ENCODE measurements at places on chromosomes 4 and X. TPM values are rescaled to one million over a fixed set of nuclear protein-coding genes. Genes with fewer than 3 reads are reported as not detected.

DNA sequence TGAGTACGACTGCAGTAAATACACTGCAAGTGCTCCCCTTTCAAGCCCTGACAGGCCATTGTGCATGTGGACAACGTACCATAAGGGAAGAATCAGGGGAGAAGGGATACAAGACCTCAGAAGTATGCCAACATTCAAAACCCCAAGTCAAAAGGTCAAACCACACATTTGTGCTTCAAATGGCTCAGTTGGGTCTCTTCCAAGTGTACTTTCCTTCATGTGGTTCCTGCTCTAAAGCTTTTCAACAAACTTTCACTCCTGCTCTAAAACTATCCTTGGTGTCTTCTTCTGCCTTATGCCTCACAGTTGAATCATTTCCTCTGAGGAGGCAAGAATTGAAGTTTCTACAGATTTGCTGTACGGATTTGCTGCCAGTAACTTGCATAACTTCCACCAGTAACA, 305.7 kb upstream of the SLIT2 start:
- DNase-seq, result peak; percentile 98

GRCh38 chr4:54587107-54587891, 70.5 kb upstream of the KIT start:
- no peak for DNase-seq

DNA sequence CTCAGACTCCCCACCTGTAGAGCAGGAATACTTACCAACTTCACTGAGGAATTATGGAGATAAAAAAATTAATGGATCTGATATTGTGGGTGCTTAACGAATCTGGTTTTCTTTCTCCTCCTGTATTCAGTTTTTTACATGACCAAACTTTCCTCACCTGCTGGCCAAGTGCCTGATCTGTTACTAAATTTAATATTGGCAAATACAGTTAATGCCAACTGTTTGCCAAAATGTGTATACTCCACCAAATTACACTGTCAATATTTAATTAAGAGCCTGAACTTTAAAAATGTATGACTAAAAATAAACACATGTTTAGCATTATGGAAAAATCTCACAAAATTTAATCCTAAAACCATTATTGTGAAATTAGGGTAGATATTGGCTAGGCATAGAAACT, 3.3 kb downstream of the PGRMC2 start:
- DNase-seq, result no peak

DNA sequence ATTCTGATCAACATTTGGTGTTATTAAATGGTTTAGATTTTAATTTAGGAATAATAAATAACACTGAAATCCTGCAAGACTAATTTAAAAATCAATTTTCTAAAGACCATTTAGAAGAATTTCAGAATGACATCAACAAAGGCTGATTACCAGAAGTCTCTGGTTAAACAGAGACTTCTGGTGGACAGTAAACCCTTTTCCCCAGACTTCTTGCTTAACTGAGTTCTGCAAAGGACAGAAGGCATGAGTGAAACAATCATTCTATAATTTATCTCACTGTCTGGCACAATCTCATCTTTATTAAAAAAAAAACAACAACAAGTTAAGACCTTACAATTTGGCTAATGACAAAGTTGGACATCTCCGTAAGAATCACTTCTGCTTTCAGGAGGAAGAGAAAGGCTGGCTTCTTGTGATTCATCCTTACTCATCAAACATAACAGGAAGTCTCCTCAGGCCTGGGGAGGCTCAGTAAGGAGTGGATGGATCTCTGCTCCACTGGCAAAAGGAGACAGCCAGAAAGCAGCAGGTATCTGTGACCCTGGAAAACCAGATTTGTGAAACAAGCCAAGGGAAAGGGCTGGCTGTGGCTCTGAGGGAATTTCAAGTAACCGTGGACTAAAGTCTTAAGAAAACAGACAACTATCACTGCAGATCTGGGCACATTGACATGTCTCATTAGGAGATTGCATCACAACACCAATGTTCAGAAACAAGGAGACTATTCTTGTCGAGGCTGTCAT, 908 bp upstream of the TLR6 start:
- DNase-seq, result peak; percentile 90

- no peak for DNase-seq
These were observed 117.1 kb upstream of the TENM3 start for GRCh38 chr4:182126096-182126495.

GRCh38 chrX:21132686-21133393, 241.4 kb upstream of the CNKSR2 start:
- no peak for DNase-seq

- DNase-seq, result no peak
These were observed 47.7 kb downstream of the RWDD4 start for GRCh38 chr4:183611210-183611830.

GRCh38 chrX:153494541-153495361, at the start of gene BGN:
BGN (plus strand) TSS chrX:153494980; CDS start chrX:153504632, 9,652 bp downstream.
- peak; percentile 38 for DNase-seq

GRCh38 chr4:54547299-54548097, 110.3 kb upstream of the KIT start:
- DNase-seq, result no peak

- no peak for DNase-seq
These were observed 2315.4 kb upstream of the AGA start for GRCh38 chr4:179757641-179758040.

GRCh38 chrX:17053502-17053901, 107.0 kb downstream of the REPS2 start:
- no peak for DNase-seq

DNA sequence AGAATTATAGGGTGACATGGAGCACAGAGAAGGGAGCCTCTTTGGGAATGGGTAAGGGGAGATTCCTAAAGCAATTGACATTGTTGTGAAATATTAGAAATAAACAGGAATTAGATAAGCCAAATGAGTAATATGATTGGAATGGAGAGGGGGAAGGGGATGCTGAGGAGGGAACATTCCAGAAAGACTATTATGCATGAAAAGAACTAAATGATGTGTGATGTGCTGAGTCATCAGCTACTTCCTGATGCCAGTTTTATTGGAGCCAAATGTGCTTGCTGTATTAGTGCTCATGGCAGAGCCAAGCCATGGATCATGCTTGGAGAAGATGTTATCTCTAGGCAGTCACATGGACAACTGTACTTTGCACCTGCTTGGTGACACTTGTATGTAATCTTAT, 189.0 kb upstream of the HCCS start:
- DNase-seq, result peak; percentile 70

Gene MECP2
- 25.1 TPM for total RNA-seq

Gene MAGEA8
- total RNA-seq, result not detected

Gene MND1
- 4.3 TPM for total RNA-seq

Gene DCLK2
- 13.0 TPM for total RNA-seq

Gene NPY2R
- total RNA-seq, result not detected
